ENCODE measurements at places on chromosomes 7 and 10.

DNA sequence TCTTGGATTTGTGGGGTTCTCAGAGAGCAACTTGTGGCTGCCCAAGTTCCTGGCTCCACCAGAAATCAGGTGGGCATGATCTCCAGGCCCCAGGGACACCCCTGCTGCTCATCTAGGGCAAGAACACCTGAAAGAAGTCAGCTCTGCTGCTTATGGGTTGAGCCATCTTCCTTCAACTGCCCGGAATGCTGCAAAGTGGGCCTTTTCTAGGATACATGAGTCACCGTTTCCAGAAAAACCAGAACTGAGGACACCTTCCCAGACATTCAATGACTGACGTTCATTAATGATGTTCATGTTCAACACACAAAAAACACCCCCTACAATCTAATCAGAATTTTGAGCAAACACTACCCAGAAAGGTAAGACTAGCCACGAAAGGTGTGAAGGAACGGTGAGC, 98.0 kb downstream of the MAD1L1 start:
- no peak for DNase-seq

DNA sequence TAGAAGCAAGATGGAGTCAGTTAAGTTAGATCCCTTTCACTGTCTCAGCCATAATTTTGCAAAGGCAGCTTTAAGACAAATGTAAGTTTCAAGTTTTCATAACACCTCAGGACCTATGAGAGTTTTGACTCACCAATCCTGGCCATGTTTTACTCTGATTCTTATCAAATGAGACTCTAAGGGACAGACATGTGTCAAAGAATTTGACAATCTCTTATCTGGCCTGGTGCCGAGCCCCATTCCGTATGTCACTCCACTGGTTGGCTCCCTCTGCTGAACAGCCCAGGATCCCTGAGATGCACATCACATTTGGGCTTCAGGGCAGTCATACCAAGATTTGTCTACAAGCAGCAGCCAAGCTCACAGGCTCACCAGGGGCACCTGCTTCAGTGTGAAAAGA, 187.6 kb upstream of the STK17A start:
- no peak for DNase-seq

GRCh38 chr7:151940048-151940811, 16.0 kb upstream of the GALNTL5 start:
- peak; percentile 40 for DNase-seq

DNA sequence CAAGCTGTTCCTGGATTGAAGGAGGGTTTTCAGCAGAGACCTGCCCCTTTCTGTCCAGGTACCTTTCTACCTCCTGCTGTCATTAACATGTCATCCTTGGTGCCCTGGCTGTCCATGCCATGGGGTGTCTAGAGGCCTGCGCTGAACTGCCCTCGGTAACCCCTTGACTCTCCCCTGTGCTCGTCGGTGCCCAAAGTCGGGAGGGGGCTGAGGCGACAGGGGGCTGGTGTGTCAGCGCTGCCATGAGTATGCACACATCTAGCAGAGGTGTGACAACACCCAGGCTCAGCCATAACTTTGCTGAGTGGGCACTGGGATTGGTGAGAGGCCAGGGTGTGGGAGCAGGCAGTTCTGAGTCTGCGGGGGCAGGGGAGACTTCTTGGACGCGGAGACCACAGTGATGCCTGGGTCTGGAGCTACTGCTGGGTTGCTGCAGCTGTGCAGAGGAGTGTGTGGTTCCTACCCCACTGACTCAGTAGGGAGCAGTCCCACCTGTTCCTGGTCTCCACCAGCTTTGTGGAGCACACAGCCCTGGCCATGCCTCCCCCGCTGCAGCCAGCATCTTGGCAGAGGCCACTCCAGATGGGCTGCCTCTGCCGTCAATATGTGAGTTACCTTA, 376.2 kb upstream of the SEMA3C start:
- no peak for DNase-seq

DNA sequence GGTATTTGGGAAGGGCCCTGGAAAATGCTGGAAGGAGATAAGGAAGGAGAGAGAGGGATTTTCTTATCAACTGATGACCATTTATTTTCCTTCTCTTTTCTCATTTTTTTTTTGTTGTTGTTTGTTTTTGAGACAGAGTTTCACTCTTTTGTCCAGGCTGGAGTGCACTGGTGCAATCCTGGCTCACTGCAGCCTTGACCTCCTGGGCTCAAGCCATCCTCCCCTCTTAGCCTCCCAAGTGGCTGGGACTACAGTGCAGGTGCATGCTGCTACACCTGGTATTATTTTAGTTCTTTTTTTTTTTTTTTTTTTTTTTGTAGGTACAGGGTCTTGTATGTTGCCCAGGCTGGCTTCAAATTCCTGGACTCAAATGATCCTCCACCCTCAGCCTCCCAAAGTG, 52.2 kb downstream of the HIP1 start:
- no peak for DNase-seq

DNA sequence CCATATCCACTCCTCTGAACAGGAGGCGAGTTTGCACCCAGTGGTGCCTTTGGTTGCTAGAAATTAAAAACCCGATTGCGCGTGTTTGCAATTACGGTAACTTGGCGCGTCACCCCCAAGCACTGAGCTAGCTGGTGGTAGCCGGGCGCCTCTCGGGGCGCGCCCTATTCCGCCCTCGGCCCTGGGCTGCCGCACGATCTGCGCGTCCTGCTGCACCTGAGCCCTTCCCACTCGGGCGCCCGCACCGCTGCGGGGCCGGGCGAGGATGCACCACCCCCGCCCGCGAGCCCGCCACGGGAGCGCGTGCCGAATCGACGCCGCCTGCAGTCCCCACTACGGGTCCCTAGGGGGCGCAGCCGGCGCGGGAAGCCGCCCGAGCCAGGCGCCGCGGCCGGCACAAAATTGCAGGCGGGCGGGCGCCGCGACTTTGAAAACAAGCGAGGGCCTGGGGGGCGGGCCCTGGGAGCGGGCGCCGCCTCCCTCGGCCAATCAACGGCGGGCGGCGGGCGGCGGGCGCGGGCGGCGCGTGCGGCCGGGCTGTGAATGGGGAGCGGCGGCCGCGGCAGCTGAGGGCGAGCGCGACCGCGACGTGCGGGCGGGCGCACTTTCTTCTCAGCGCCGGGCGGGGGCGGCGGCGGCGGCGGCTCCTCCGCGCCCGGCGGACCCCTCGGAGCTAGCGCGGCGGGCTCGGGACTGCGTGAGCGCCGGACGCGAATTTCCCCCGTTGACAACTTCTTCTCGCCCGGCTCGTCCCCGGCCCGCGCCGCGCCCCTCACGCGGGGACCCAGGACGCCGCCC, at the start of gene SDK1:
TSS of gene SDK1 (plus strand) at position 602 of the 798 bp plus-strand sequence. CDS start 335 bp downstream, outside the sequence.
- peak; percentile 38 for DNase-seq

DNA sequence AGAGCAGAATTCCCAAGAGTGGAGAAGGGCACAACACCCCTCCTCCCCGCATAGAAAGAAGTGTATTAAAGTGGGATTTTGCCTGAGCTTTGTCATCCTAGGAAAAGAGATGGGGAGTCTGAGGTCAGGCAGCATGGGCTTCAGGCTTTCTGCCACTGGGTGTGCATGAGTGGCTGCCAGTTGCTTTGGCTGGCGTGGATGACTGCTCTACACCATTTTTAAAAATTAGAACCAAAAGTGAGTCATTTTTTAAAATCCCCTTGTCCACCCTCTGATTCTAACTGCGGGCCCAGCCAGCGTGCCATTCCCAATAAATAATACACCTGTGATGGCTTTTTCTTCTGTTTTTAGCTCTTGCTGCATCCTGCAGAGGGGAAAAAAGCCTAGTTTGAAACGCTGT, 13.4 kb downstream of the SLC29A3 start:
- no peak for DNase-seq

DNA sequence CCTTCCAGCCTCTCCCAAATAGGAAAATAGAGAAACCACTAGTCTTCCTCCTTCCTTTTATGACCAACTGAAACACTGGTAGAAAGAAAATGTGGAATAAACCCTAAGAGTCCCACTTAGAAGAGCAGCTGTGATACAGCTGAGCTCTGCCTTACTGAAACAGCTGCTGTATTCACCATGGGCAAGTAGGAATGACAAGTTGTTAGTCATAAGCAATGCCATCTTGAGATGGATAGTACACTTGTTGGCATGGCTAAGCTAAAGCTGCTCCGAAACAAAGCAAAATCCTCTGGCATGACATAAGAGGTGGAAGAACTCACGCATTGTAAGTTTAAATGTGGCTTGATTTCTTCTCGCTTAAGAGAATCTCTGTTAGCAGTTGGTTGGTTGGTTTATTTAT, 48.3 kb upstream of the TMEM236 start:
- DNase-seq, result no peak

GRCh38 chr10:88186335-88186734, 322.9 kb downstream of the PTEN start:
- peak; percentile 54 for DNase-seq

DNA sequence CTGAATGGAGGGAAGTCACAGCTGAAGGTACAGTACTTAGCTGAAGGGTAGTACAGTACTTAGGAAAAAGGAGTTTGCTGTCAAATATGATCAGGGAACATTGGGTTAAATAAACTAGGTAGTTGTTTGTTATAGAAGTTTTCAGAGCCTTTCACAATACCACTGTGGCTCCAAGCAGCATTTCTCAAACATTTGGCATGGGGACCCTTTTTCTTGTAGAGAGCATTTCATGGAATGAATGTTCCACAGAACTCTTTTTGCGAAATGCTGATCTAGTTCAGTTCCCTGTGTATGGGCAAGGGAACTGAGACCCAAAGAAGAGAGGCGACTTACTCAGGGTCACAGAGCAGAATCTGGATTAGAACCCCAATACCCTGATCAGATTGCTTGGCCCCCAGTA, 31.5 kb upstream of the DDX50 start:
- DNase-seq, result no peak

Data from GM04504 (cell line).